CD8-positive, alpha-beta T cell (primary cell): ENCODE measurements at places on chromosomes 5 and 9. TPM values are rescaled to one million over a fixed set of nuclear protein-coding genes. Genes with fewer than 3 reads are reported as not detected.

GRCh38 chr5:100709771-100710170 is 174.6 kb downstream of the FAM174A start:
- no peak for DNase-seq

DNA sequence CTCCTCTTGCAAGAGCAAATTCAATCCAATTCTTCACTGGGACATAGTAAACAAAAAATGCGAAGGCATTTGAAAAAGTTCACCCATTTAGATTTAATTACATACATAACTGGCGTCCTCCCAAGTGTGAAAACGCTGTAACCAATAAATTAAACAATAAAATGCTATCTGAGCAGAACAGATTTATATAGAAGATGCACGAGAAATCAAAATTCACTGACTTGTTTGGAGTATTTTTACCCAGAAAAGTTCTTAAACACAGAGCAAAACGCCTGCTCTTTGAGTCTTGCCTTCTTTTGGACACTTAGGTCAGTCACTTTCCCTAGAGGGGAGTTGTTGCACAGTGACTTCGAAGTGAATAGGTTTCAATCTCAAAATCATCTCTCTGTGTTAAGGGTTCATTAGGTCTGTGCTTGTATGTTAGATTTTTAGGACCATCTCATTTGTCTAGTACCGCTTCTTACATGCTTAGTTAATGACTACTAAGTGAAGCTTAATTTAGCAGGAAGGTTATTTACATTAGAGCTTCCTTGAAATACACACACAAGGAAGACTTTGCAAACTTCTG is 1.9 kb downstream of the ALDH1A1 start:
- no peak for DNase-seq

GRCh38 chr5:16921211-16921610 is 14.9 kb downstream of the MYO10 start:
- no peak for DNase-seq

DNA sequence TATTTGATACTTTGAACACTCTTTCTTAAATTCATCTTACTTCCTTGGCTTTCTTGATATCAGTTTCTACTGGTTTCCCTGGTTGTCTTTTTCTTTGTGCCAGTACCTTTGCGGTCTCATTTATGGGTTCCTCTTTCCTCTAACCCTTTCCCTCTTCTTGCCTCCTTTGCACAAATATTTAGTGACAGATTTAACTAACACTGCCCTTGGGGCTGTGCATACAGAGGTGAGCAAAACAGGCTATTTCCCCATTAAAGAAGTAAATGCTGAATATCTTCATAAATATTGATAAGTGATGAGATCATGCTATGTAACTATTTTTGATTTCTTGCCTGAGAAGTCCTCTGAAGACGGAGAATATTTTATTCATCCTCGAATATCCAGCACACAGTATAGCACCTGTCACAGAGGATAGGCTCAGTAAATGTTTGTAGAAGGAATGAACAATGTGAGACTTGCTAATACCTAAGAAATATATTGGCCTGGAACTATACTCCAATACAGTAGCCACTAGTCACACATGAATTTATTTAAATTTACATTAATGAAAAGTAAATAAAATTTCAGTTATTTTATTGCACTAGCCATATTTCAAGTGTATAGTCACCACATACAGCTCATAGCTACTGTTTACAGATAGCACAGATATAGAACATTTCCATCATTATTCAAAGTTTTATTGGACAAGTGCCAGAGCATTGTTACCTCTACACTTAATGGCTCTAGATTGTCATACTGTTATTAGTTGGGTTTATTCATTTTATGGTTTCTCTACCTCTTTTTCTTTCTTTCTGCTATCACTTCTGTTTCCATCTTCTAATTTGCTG is 90.4 kb downstream of the RIC1 start:
- no peak for DNase-seq

GRCh38 chr9:130770679-130771442 is 64.2 kb upstream of the ABL1 start:
- DNase-seq, result no peak

GRCh38 chr5:26227245-26227644 is 811.1 kb downstream of the CDH9 start:
- no peak for DNase-seq

- DNase-seq, result no peak
These were observed 685 bp upstream of the ADGRD2 start for GRCh38 chr9:124449381-124450151.

DNA sequence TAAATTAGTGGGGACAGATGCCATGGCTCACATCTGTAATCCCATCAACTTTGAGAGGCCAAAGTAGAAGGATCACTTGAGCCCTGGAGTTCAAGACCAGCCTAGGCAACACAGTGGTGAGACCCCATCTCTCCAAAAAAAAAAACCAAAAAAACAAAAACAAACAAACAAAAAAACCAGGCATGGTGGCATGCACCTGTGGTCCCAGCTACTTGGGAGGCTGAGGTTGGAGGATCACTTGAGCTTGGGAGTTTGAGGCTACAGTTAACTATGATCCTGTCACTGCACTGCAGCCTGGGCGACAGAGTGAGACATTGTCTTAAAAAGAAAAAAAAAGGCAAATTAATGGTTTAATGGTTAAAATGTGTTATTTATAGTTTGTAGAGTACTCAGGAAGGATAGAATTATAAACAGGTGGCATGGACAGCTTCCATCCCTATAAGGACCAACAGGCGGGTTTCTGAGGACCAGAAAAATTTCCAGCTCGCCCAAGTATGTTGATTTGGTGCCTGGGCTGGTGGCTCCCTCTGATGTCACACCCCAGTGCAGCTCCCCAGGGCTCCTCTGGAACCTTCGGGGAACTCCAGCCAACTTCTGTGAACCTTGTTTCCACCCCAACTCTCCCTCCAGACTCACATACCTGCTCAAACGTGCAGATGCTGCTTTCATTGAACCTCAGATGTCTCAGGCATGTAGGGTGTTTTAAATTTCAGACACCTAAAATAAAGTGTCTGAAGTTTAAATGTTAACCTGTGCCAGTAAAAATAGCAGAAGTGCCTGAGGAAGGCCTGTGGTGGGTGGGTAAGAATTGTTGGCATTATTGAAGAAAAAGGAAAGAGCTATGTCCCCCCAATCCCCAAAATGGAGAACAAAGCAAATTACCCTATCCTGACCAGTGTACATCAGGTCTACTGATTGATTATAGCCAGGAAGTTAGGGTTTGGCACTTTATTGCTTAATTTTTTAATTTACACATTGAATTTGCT is 69.0 kb downstream of the TRIO start:
- no peak for DNase-seq

DNA sequence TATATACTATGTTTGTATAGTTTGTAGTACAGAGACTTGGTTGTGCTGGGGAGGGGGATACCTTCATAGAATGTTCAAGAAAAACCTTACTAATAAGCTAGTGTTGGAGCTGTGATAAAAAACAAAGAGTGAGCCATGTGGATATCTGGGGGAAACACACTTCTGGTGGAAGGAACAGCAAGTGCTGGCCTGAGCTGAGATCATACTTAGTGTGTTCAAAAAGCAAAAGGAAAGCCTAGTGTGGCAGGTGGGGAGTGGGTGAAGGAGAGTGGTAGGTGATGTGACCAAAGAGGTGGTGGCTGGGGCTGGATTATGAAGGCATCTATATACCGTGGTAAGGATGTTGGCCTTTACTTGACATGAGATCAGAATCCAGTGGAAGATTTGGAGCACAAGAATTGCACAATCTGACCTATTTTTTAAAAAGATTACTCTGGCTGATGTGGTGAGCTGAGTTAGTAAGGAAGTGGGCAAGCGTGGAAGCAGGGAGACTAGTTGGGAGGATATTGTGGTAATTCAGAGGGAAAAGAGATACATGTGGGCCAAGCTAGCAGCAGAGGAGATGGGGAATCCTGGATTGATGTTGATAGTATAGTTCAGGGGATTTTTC is 26.6 kb downstream of the PALM2AKAP2 start:
- DNase-seq, result no peak

- no peak for DNase-seq
These were observed 1.1 kb downstream of the SLC31A1 start for GRCh38 chr9:113222482-113222841.

GRCh38 chr9:116202219-116202912 is 48.8 kb downstream of the PAPPA start:
- DNase-seq, result no peak

DNA sequence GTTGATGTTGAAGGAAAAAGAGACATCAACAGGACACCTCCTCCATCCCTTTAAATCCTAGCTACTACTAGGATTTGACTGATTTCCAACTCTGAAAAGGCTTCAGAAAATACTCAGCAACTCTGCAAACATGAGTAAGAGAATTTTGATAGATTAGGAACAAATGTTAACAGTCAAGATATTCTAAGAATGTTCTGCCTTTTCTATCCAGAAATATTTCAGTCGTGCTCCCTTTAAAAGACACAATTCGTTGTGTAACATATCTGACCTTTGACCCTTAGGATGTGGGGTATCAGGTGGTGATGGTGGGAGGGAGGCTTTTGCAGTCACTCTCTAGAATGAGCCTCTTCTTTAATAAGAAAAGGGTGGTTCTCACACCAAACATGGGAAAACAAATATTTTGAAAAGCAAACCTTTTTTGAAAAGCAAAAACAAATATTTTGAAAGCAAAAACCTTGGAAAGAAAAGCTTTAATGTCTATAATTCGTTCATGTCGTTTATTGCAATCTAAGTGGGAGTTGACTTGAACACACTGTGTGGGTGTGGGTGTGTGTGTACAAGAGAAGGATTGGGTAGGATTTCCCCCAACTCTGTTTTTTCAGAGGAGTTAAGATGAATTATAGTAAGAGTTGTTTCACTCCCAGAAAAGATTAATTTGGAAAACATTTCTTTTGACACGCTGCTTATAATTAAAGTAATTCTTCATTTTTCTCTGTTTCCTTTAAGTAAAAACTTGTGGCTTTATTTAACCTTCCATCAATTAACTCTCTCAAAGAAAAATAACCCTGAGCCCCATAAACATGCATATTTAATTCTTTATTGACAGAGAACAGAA is 152.8 kb downstream of the TMEM167A start:
- DNase-seq, result no peak

DNA sequence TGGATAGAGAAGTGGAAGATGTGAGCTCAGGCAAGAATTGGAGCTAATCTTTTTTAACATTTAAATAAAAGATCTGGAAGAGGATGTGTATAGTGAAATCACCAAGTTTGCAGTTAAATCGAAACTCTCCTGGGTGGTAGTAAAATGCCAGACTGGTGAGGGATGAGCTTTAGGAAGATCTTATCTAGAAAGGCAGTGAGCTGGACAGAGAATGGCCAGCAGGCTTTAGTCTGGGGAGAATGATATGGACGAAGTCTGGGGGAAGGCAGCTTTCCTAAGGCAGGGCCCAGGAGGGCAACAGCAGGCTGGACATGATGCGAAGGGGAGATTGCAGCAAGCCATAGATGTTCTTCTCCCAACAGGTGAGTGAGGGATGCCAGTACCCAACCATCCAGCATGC is 25.6 kb downstream of the UNC5A start:
- no peak for DNase-seq

DNA sequence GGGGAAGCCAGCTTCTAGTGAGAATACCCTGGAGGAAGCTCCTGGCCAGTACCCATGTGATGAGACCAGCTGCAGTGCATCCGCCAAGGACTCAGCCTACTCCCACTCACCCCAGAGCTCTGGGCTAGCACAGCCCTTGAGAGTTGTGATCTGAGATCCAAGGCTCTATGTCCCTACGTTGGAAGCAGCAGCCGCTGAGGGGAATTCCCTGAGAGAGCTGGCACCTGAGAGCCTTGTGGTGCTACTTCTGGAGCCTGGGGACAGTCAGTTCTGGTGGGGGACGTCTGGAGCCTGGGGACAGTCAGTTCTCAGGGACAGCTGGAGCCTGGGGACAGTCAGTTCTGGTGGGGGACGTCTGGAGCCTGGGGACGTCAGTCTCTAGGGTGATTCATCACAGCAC is 39.2 kb downstream of the PDZD2 start:
- no peak for DNase-seq

- no peak for DNase-seq
These were observed 22.3 kb downstream of the TRIM7 start for GRCh38 chr5:181182651-181183050.

- no peak for DNase-seq
These were observed 159.7 kb downstream of the ATP10B start for GRCh38 chr5:160692271-160692670.

DNA sequence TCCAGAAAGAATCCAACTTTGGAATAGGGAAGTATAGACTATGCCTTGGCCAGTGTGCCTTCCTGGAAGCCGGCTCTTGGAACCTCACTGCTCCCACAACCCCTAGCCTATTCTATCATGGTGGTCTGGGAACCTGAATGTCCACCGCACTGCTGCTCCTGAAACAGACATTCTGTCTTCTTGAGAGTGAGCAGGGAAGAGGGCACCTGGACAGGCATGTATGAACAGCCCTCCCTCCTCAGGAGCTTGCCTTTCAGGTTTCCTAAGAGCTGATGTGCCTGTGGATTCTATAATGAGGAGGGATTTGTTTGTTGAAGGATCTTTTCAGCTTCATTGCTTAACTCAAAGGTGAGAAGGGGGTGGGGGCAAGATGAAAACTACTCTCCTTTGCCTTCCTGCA is 55.1 kb upstream of the XPA start:
- DNase-seq, result no peak

- DNase-seq, result no peak
These were observed 29.7 kb upstream of the FYB1 start for GRCh38 chr5:39249069-39249468.

- no peak for DNase-seq
These were observed 30.8 kb downstream of the SH3PXD2B start for GRCh38 chr5:172423379-172424110.

GRCh38 chr9:107036367-107036766 is 173.4 kb downstream of the ZNF462 start:
- no peak for DNase-seq

- DNase-seq, result no peak
These were observed 1278.7 kb downstream of the CDH12 start for GRCh38 chr5:21574438-21574837.

DNA sequence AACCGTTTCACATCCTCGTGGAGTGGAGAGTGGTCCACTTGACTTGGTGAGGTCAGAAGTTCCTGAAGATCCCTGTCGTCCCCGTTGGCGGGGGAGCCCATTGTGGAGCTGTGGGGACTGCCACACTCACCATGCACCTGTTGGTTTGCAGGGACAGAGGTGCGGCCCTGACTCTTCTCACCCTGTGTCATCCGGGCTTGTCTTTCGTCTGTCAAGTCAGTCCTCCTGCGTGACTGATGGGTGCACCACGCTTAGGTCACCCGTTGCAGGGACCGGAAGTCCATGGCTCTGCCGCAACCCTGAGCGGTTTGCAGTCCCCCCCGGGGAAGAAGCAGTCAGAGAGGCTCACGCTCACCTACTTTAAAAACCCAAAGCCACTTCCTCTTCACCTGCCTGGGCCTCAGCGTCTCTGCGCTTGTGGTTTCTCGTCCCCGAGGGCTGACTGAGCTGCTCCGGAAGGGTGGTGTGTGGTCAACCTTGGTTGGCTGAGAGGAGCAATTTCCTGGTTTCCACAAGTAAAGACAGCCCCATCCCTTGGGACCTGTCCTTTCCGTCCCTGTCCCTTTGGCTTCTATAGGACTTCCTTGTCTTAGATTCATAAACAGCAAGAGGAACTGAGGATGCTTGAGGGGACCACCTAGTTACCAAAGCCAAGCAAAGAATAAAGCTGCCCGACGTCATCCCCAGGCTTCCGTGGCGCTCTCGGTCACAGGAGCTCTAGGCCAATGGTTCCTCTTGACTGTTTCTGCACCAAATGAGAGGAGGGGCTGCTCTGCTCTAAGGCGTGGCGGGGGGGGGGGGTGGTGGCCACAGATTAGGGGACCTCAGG is 53.2 kb downstream of the USP20 start:
- DNase-seq, result peak; percentile 93

ANKRD18B gene
- total RNA-seq, result not detected

SPATA31D4 gene
- total RNA-seq, result not detected

DOCK8 gene
- total RNA-seq, result 104 TPM

GPX8 gene
- not detected for total RNA-seq

PCAT7 gene
- not detected for total RNA-seq

MGAT4B gene
- total RNA-seq, result 126 TPM

FSTL4 gene
- 0.75 TPM for total RNA-seq
